ENCODE measurements at places on chromosomes 7 and 10. TPM values are rescaled to one million over a fixed set of nuclear protein-coding genes. Genes with fewer than 3 reads are reported as not detected.

The RBM17 gene
- total RNA-seq, result 37.0 TPM

The TEX47 gene
- not detected for total RNA-seq

The MSMB gene
- not detected for total RNA-seq

The ANKRD1 gene
- not detected for total RNA-seq

The AOC1 gene
- total RNA-seq, result not detected

The PLAC9 gene
- total RNA-seq, result 3.3 TPM

The OGDHL gene
- 0.36 TPM for total RNA-seq

The EPHB6 gene
- total RNA-seq, result 0.34 TPM

The SUGCT gene
- 5.2 TPM for total RNA-seq

The SRRM3 gene
- total RNA-seq, result 3.6 TPM

The CTAGE6 gene
- not detected for total RNA-seq

The CHAT gene
- total RNA-seq, result not detected

The AGBL3 gene
- 0.34 TPM for total RNA-seq

The TMEM72 gene
- not detected for total RNA-seq

The ANKRD16 gene
- 11.3 TPM for total RNA-seq

The KCNIP2 gene
- 2.0 TPM for total RNA-seq

The BLNK gene
- not detected for total RNA-seq

The PVRIG gene
- total RNA-seq, result not detected

The VSIR gene
- 1.5 TPM for total RNA-seq

The ZNF467 gene
- total RNA-seq, result not detected

The CABCOCO1 gene
- total RNA-seq, result 0.73 TPM

The FOXI2 gene
- total RNA-seq, result not detected

The GRM8 gene
- not detected for total RNA-seq

The CALY gene
- total RNA-seq, result not detected
